Activated CD4-positive, alpha-beta memory T cell treated with anti-CD3 and anti-CD28 coated beads, Interleukin-2, amount 10 ng/mL, durations not matched to agents 7 days and 5 days (primary cell): ENCODE measurements at places on chromosomes 12 and 14. TPM values are rescaled to one million over a fixed set of nuclear protein-coding genes. Genes with fewer than 3 reads are reported as not detected.
A peak's percentile ranks its signal among the peaks of the same experiment; 100 is the strongest.

- peak; percentile 32 for DNase-seq
These were observed 32.2 kb upstream of the DCD start for GRCh38 chr12:54680374-54680773.

GRCh38 chr12:111467857-111468241 lies 62.1 kb downstream of the SH2B3 start:
- no peak for DNase-seq

DNA sequence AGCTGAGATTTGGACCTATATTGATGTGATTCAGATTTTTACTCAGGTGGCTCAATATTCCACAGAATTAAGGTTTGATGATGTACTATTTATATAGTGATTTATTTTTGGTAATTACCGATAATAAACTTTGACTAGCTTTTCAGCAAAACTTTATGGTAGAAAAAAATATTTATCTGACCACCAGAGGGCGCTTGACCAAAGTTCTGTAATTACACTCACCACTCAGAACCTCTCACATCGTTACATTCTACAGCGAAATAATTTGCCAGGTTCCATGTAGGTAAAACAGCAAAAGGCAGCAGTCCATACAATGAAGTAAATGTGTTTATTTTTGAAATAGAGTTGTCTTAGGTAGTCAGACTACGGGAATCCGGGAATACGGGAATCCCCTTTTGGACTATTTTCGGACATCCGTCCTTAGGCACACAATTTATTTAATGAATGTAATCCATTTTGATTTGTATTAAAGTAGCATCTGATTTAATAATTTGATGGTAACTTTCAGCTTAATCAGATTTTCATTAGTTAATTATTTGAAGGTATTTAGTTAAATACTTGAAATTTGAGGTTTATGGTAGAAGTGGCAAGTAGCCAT lies 143.0 kb upstream of the DDHD1 start:
- DNase-seq, result no peak

The VRTN gene
- total RNA-seq, result not detected

The RASAL1 gene
- total RNA-seq, result 0.10 TPM
